Omental fat pad (tissue), 4 donors: ENCODE measurements at places on chromosomes 13 and 19. TPM values are rescaled to one million over a fixed set of nuclear protein-coding genes. Genes with fewer than 3 reads are reported as not detected.

The OVOL3 gene
- total RNA-seq, result not detected

The FREM2 gene
- 1.9 TPM for total RNA-seq

The MCEMP1 gene
- 6.5 TPM for total RNA-seq

The C13orf46 gene
- 2.3 TPM for total RNA-seq

The PRTN3 gene
- total RNA-seq, result not detected

The SSC5D gene
- total RNA-seq, result 3.7 TPM

The MFSD12 gene
- total RNA-seq, result 27.7 TPM

The LYL1 gene
- 29.9 TPM for total RNA-seq

The NOVA2 gene
- 5.8 TPM for total RNA-seq

The CALR3 gene
- total RNA-seq, result not detected

DNA sequence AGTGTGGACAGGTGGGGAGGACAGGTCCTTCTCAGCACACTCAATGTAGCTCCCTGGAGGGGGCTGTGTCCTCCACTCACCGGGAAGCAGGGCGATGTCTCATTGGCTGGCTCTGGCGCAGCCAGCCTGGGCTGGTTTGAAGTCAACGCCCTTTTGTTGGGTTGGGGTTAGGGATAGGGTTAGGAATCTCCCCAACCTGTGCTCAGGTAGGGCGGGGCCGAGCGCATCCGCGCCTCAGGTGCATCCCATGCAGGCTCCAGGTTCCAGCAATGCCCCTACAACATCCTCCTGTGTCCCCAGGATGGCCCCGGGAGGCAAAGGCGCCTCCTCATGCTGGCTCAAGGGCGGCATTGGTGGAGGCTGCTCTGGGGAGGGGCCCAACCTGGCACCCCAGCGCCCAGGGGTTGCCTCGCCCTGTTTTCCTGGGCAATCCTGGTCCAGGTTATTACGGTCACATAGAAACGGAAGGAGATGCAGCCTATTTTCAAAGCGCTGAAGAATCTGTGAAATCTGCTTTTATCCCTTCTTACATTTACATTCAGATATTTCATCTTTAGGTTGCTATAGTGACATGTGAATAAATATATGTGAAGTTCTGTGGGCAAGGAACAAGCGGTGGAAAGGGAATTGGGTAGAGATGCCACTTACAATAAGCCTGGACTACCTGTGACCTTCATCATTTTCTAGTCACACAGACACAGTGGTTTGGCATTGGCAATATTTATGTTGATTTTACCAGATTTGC is 74.3 kb downstream of the TM9SF2 start:
- no peak for DNase-seq

GRCh38 chr19:17755977-17756670 is 4.8 kb downstream of the FCHO1 start:
- DNase-seq, result no peak

- DNase-seq, result no peak
Observed at GRCh38 chr19:55369653-55370304, 484 bp downstream of the IL11 start.

- DNase-seq, result no peak
Observed at GRCh38 chr19:7917267-7918061, 2.7 kb upstream of the SNAPC2 start.

GRCh38 chr19:4503132-4503824 is 15.0 kb downstream of the PLIN4 start:
- DNase-seq, result no peak

- no peak for DNase-seq
Observed at GRCh38 chr19:16951529-16951928, 62.7 kb downstream of the F2RL3 start.

DNA sequence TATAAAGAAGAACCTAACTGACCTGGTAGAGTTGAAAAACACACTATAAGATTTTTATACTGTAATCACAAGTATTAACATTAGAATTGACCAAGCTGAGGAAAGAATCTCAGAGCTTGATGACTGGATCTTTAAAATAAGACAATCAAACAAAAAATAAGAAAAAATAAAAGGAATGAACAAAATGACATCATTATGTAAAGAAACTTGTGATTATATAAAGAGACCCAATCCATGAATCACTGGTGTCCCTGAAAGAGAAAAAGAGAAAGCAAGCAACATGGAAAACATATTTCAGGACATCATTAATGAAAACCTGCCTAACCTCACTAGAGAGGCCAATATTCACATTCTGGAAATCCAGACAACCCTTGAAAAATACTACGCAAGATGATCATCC is 822.5 kb upstream of the SLITRK5 start:
- no peak for DNase-seq

- DNase-seq, result no peak
Observed at GRCh38 chr19:1700733-1701663, 48.6 kb upstream of the TCF3 start.

- no peak for DNase-seq
Observed at GRCh38 chr13:75934889-75935288, 298.8 kb downstream of the LMO7 start.

- no peak for DNase-seq
Observed at GRCh38 chr13:102839462-102839861, 6.4 kb upstream of the ERCC5 start.

GRCh38 chr13:59666504-59666903 is 497.2 kb downstream of the DIAPH3 start:
- no peak for DNase-seq

DNA sequence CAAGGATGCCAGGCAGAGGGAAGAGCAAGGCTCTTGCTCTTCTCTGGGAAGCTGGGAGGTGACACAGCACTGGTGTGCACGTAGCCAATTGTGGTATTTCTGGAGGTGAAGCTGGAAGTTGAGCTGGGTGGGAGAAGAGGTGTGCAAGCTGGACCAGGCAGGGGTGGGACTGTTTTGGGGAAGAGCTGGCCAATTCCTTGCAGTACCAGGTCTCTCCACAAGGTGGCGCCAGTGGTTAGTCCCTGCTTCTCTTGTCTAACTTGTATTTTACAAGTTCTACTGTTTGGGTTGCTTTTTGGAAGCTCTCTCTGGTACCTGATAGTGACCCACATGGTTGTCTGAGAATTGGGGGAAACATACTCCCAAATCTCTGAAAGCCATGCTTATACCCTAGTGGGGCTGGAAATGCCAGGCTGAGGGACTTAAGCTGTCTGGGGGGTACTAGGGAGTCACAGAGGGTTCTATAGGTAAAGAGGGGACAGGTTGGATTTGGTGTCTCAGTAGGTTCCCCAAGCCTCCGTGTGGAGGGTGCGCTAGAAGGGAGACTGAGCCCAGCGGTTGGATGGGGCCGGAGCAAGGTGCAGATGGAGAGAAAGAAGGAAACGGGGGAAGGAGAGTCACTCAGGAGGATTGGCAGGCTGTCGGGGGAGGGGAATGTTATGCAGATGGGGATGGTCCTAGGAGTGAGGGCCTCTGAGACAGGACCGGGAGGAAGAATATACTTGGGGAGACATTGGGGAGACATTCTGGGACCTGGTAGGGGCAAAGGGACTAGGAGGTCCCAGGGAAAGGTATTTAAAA is 3.0 kb downstream of the HPN start:
- peak; percentile 75 for DNase-seq

GRCh38 chr19:34851277-34851804 is 75.4 kb upstream of the ZNF30 start:
- no peak for DNase-seq

- no peak for DNase-seq
Observed at GRCh38 chr19:31955884-31956283, 389.5 kb upstream of the ZNF507 start.

DNA sequence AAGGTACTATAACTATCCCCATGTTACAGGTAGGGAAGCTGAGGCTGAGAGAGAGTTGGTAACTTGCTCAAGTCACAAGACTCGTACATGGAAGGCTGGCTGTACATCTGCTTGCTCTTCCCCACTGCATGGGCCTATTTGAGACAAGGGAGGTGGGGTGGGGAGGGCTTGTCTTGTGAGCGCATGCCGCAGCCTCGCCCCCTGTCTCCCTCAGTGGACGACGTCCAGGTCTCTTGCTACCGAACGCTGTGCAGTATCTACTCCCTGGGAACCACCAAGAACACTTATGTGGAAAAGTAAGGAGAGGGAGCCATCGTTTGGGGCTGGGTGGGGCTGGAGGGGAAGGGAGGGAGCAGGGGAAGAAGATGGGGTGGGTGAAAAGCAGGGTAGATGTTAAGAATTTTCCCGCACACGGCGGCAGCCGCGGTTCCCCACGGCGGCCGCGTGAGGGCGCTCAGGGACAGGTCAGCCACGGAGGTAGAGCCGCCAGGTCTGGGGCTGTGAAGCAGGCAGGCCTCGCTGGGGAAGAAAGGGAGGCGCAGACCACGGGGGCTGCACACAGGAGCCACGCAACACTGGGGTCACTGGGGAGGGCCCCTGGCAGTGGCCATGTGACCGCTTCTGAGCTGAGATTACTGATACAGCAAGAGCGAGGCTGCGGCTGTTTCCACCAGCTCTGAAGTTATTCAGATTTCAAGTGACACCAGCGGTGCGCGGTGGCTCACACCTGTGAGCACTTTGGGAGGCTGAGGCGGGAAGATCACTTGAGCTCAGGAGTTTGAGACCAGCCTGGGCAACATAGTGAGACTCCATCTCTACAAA is 81.5 kb downstream of the RYR1 start:
- DNase-seq, result no peak

DNA sequence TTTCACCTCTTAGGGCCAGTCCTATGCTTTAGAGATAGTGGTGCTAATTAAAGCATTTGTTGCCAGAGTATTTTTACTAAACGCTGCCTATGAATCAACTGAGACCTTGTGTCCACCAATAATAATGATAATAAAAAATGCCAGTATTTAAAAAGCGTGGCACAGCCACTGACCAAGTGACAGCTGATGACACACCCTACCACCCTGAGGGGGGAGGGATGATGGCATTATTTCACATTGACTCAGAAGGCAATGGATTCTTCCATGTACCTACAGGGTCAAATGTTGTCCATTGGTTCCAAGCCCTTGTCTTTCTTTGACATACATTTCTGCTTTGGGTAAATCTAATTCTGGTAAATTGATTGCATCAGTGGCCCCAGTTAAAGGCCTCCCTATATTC is 384.4 kb downstream of the DLEU7 start:
- DNase-seq, result no peak

GRCh38 chr13:111482126-111482525 is 161.7 kb downstream of the TEX29 start:
- DNase-seq, result no peak

- no peak for DNase-seq
Observed at GRCh38 chr19:19463348-19464117, 51.8 kb downstream of the TSSK6 start.

DNA sequence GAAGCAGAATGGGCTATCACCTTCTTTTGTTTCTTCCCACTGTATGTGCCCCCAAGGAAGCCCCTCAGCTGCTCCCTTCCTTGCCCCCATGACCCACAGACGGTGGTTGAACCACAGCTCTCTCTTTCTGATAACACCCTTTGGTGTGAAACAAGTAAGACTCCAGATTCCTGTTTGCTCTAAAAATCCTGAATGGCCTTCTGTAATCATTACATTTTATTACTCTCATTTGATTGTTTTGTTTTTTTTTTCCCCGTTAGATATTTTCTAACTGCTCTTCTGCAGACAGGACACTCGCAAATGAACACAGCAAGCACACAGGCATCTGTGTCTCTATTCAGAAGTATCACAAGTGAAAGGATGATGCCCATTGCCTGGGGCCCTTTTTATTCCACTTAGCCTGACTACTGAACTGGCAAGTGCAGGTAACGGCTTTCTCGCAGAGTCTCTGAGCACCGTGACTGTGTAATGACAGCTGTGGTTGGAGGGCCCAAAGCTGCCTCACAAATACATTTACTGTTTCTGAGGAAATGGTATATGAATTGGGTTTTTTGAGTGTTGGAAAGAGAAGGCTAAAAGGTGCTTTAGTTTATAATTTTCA is 59.3 kb downstream of the OXGR1 start:
- DNase-seq, result no peak

- DNase-seq, result no peak
Observed at GRCh38 chr19:4620675-4621074, 18.6 kb upstream of the TNFAIP8L1 start.

- DNase-seq, result no peak
Observed at GRCh38 chr13:101520672-101521071, 68.2 kb downstream of the ITGBL1 start.

- no peak for DNase-seq
Observed at GRCh38 chr13:50419896-50420295, 404.7 kb downstream of the KCNRG start.

DNA sequence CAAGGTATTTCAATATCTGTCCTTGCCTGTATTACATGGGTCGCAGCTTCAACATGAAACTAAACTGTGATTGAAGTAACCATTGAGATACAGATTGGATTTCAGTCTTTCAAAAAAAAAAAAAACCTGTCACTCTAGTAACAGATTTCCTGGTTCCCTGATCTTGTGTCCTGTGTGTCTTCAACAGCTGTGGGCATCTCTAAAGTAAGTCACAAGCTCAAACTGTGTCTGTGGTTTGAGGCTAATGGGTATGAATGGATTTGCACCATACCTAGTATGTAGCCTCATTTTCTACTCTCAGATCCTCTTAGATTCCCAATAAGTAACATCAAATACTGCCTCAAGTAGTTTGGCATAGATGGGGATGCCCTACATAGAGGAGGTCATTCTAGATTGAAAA is 300.1 kb downstream of the COG6 start:
- DNase-seq, result no peak

- DNase-seq, result no peak
Observed at GRCh38 chr13:36211567-36211966, 2.8 kb downstream of the SOHLH2 start.

DNA sequence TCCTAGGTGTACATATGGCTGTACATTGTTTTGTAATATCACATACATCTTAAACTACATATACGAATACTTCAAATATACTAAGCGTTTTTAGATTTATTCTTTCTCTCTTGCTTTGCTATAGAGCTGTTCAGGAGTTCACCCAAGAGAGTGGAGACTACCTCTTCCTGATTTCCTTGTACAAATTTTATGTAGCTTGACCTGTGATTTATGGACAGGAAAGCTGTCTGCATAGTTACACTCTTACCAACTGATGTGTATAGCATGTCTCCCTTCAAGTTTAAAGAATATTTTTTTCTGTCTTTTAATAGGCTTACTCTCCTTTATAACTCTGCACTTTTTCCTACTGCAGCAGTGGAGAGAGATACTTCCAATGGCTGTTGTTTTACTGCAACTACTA is 428.7 kb downstream of the NDFIP2 start:
- no peak for DNase-seq

GRCh38 chr13:76885203-76886004 is 801 bp downstream of the KCTD12 start:
- DNase-seq, result peak; percentile 28

- no peak for DNase-seq
Observed at GRCh38 chr13:112790735-112791641, 101.2 kb downstream of the ATP11A start.

DNA sequence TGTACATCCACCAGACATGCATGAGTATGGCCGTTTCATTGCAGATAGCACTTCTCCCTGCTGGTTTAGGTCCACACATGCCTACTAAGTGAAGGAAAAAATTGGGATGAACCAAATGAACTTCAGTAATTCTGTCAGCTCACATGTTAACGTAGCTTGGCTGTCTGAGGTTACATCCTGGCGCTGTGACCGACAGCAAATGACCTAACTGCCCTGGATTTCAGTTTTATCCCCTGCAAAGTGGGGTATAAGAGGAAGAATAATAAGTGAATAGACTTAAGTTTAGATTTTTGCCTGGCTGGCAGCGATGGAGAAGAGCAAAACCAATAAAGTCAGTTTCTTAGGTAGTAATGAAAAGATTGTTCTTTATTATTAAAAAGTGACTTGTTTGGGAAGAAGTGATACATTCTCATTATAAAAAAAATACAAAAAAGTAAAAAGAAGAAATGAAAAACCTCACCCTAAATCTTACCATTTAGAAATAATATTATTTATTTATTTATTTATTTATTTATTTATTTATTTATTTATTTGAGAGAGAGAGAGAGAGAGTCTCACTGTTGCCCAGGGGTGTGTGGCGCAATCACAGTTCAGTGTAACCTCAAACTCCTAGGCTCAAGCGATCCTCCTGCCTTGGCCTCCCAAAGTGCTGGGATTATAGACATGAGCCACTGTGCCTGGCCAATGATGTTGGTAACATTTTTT is 4.2 kb upstream of the RNF113B start:
- no peak for DNase-seq
